ENCODE measurements at places on chromosomes 13 and 19.

GRCh38 chr13:64819081-64819480 is 2411.1 kb downstream of the PCDH9 start:
- no peak for DNase-seq

DNA sequence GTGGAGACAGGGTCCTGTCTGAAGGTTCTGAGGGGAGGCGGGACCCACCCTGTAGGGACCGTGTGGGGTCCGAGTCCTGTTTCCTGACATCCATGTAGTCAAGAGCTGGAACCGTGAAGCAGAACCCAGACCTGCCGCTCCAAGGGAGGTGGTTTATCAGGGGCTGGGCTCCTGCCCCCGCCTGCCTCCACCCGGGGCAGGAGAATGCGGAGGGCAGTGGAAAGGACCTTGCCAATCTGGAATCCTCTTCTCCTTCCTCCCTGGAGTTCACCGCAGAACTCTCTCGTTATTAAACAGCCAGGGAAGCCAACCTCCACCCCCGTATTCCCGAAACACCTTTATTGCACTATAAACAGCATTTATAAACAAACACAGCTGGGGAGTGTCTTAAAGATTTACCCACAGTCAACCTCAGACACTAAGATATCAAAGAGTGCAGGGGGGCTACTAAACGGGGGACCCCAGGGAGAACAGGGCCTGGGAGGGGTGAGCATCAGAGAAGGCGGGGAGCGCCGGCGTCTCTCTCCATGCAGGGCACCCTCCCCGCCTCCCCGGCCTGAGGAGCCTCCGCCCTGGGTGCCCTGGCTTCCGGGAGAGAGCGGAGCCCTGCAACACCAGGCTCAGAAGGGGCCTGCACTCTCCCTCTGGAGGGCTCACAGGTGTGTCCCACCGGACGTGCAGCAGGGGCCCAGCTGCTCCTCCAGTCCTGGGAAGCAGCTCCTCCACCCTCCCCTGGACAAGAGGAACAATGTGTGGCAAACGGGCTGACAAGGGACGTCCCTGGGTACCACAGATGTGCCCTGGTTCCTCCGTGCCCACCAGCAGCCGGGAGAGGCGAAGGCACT is 3.6 kb downstream of the C2CD4C start:
- no peak for DNase-seq

DNA sequence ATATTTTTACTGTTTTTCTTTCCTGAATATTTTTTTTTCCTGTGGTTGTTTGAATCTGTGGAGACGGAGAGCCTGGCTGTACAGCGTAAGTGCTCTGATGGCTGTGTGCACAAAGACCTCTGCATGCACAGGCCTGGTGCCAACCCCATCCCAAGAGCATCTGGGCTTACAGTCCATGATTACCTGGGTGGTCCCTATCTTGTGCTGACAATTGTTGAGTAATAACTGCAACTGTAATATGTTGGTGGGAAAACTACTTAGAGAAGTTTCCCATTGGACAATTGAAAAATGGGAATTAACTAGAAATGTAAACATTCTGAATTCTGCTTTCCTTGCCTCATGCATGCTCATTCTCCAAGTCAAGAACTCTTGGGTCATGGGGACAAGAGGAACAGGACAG is 268.7 kb downstream of the SHISA2 start:
- DNase-seq = no peak

- DNase-seq = no peak
Measured at GRCh38 chr19:4124638-4125037, 716 bp upstream of the MAP2K2 start.

GRCh38 chr13:28329395-28330158 is 165.4 kb downstream of the FLT1 start:
- DNase-seq = no peak

- no peak for DNase-seq
Measured at GRCh38 chr19:31537136-31537535, 187.9 kb upstream of the TSHZ3 start.

DNA sequence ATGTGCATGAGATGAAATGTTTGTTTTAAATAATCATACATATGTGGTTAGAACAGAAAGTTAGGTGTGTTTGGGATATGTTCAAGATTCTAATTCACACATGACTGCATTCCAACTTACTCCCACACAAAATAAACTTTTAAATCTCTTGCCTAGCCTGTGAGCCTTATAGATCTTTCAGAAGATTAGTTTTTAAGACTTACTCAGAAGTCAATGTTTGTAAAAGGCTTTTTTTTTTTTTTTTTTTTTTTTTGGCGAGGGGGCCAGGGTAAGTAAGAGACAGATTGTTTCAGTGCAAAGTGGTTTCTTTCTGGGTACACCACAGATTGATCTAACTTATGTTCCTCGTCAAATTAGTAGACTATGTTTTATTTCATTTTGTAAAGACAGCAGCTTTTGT is 39.1 kb downstream of the GPR180 start:
- DNase-seq = no peak

DNA sequence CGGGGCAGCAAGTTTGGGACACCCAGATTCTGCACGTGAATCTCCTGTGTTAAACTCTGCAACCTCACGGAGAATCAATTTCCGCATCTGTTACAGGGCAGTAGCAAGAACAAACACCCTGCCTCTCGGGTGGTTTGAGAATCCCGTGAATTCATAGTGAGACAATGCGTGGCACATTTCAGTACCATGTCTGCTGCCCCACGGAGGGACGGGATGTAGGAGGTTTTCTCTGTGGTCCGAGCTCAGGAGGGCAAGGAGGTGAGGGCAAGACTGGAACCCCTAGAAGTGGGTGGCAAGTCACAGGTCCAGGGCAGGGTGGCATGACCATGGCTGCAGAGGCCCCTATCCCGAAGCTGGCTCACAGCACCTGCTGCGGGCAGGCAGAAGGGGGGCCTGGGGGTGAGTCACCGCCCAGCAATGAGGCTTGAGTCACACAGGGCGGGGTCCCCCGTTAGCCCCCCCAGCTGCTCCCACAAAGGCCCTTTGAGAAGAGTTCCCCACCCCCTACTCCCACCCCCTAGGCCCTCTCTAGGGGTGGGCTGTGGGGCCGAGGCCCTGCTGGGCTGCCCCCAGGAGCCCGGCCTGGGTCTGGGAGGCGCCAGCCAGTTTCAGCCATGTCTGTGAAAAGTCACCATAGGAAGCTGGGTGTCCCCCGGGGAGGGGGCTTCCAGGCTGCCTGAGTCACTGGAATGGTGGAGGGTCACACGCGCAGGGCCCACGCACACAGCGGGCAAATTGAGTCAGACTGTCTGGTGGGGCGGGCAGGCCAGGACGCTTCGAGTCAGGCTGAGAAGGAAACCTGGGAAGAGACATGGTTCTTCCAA is 25.8 kb upstream of the NANOS3 start:
- DNase-seq = no peak

DNA sequence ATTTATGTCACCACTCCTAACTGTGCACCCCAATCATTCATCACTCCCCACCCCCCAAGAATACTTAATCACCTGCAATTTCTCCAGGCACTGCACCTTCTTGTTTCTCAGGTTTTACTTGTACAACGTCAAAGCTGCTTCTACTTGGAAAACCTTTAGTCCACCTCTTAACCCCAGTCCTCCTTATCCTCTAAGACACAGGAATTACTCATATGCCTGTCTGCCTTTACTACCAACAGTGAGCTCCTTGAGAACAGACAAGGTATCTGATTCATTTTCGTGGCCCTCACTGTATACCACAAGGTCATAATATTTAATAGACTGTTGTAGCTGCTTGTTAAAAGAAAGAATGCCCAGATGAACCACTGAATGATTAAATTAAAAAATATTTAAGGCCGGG is 21.0 kb upstream of the NDFIP2 start:
- no peak for DNase-seq

GRCh38 chr13:38819596-38819995 is 132.7 kb downstream of the FREM2 start:
- DNase-seq = no peak
